Sigmoid colon (tissue), 7 donors: ENCODE measurements at places on chromosomes 2 and 18. TPM values are rescaled to one million over a fixed set of nuclear protein-coding genes. Genes with fewer than 3 reads are reported as not detected.

RAB6C gene
- total RNA-seq: 0.36 TPM

PLEKHH2 gene
- total RNA-seq: 83.1 TPM

MAP3K20 gene
- 231 TPM for total RNA-seq

VPS4B gene
- 40.0 TPM for total RNA-seq

STARD6 gene
- total RNA-seq: not detected

PDE11A gene
- 16.8 TPM for total RNA-seq

PRKAG3 gene
- total RNA-seq: not detected

SFTPB gene
- not detected for total RNA-seq

PTRHD1 gene
- total RNA-seq: 11.8 TPM

LYG1 gene
- 1.2 TPM for total RNA-seq

BCL2L11 gene
- total RNA-seq: 8.3 TPM

GRCh38 chr2:178273787-178274360 is 79.6 kb downstream of the OSBPL6 start:
- DNase-seq: no peak

- DNase-seq: no peak
Measured at GRCh38 chr18:42658171-42658570, 457.3 kb downstream of the RIT2 start.

- no peak for DNase-seq
Measured at GRCh38 chr2:168992026-168992425, 39.1 kb downstream of the ABCB11 start.

DNA sequence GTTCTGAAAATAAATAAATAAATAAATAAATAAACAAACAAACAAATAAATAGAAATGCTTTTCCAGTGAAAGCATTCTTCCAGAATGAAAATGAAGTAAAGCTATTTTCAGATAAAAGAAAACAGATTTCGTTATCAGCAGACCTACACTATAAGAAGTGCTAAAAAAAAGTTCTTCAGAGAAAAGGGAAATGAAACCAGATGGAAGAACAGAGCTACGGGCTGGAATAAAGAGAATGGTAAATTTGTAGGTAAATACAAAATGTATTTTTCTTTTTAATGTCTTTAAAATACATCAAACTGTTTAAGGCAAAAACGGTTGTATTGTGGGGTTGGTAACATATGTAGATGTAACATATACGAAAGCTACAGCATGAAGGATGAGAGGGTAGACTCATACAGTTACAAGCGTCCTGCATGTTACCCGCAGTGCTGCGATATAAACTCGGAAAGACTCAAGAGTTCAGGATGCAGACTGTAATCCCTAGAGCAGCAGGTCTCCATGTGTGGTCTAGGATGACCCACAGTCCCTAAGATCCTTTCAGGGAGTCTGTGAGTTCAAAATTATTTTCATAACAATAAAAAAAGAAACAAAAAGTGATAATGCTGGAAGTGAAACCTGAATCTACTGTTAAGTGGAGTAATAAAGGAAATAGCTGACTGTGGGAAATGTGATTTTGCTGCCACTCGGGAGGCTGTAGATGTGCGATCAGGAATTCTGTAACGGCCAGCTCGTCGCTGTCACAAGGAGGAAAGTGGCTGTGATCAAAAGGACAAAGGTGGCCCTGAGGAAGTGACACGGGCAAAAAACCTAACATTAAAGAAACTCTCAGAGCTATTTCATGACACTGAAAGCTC is 5.3 kb upstream of the RAB12 start:
- DNase-seq: no peak

- no peak for DNase-seq
Measured at GRCh38 chr18:10128921-10129501, 215.2 kb downstream of the VAPA start.

GRCh38 chr2:70340075-70340474 is 38.2 kb upstream of the FAM136A start:
- DNase-seq: no peak

DNA sequence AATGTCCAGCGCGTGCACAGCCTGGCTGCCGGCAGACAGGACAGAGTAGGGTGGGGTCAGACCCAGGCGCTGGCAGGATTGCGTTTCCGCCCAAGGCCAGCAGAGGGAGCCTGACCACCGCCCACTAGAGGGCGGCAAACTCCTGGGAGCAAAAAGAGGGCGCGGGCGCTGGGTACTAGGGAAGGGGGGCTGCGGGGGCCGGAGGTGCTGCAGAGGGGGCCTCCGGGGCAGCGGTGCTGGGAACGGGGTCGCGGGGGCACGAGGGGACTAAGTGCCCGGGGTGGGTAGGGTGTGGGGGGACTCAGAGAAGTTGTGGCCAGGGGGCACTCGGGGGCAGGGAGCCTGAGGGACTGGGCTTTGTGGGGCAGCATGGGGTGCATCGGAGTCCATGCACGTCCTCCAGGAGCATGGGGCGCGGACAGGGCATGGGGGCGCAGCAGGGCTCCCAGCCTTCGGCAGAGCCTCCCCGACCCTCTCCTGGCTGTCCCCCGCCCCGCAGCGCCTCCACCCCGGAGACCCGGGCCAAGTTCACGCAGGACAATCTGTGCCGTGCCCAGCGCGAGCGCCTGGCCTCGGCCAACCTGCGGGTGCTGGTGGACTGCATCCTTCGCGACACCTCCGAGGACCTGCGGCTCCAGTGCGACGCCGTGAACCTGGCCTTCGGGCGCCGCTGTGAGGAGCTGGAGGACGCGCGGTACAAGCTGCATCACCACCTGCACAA is 3.2 kb downstream of the TEKT4 start:
- DNase-seq: no peak

DNA sequence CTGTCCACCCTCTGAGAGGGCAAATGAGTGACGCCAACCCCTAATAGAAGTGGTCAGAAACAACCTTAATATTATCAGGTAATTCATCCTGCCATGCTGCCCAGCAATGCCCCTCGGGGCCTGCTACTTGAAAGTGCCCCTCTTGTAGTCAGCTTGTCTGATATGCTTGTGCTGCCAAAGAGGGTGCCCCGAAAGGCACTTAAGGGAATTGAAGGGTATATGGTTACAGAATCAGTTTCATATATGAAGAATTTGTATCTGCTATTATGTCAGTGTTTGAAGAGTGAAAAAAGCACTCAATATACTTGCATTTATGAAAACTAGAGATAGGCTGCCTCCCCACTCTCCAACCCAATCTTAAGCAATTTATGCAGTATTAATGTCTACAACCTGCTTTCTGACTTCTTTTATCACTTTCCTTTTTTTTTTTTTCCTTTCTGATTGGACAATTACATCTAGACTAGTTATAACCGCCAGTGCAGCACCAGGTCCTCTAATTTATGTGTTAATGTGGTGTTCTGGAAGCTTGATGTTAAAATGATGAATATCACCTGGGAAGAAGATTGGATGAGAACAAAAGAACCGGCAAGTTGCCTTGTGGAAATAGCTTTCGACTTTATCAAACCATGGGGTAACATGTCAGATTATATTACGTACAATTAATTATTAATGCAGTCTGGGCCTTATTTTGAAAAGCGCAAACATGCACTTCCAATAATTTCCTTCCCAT is 646.9 kb upstream of the ACVR2A start:
- no peak for DNase-seq

DNA sequence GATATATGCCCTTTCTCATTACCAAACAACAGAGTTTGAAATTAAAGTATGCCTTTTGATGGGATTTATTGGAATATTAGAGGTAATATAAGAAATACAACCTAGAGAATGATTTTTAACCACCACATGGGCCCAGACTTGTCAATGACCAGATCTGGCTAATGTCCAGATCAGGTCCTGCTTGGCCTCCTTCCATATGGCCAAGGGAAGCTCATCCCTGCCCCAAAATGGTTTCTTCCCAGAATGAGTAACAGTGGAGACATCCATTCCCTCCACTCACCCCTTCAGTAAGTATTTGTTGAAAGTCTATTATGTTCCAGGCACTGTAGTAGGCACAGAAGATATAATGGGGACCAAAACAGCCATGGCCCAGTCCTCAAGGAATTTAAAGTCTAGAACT is 54.9 kb downstream of the ANTXR1 start:
- DNase-seq: no peak

DNA sequence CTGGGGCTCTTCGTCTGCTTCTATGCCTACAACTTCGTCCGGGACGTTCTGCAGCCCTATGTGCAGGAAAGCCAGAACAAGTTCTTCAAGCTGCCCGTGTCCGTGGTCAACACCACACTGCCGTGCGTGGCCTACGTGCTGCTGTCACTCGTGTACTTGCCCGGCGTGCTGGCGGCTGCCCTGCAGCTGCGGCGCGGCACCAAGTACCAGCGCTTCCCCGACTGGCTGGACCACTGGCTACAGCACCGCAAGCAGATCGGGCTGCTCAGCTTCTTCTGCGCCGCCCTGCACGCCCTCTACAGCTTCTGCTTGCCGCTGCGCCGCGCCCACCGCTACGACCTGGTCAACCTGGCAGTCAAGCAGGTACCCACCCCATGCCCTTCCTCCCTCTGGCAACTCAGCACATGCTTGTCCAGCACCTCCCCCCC is 24.2 kb downstream of the STEAP3 start:
- DNase-seq: no peak

DNA sequence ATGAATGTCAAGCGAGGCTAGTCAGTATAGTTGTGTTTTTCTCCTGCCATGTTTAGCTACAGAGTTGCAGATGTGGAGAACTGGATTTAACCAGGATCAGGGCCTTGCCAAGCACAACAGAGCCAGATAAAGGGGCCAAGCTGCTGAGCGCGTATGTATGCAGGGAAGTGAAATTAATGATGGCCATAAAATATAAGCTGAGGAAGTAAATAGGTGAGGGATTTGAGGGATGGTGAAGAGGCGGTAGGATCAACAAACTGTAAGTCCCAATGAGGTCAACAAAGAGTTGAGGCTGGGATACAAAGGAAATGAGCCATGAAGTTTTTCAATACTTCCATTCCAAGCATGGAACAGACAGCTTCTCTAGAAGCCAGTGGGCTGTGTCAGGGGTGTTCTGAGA is 10.6 kb downstream of the LRP2 start:
- DNase-seq: no peak

- no peak for DNase-seq
Measured at GRCh38 chr2:37219046-37219445, 12.3 kb downstream of the CEBPZ start.

DNA sequence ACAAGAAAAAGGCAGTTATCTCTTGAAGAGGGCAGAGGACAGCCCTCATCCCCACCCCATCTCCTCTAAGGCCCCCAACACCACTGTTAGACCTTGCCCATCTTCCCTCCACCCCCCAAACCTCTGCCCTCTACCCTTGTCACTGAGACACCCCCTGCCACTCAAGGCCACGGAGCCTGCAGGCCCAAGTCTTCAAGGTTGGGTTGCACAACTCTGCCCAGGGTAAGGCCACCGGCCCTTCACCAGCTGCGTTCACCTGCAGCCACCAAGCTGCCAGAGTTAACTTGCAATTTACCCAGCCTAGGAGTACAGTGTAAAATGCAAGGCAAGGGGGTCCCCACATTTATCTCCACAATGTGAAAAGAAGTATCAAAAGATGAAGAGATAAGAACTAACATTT is 128.7 kb upstream of the PKDCC start:
- DNase-seq: no peak

GRCh38 chr2:97359861-97360584 is 229.7 kb downstream of the ANKRD36B start:
- DNase-seq: no peak

DNA sequence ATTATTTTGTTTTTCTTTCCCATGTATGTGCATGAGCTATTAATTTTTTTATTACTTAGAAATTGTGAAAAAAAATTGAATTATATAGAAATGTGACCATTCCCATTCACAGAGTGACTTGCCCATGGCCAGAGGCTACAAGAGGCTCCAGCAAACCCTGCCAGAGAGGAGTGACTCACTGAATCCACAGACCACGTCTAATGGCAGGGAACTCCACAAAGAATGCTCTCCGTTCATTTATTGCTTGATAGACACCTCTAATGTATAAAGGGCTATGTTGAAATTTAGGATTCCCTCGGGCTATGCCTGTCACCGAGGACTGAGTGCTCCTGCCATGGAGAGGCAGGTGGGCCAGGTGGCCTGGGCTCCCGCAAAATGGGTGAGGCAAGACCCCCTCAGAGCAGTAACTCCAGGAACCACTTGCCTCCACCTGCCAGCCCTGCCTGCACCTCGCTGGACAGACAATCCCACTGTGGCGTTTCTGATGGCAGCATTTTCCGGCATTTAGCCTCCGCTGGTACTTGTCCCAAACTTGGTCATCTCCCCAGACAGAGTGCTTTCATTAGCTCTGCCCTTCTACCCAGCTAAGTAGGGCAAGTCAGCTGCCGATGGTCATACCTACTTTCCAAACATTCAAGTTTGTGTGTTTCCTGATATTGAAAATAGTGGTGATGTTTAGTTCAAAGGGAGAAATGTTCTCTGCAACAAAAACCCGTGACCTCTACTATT is 200.3 kb downstream of the PRKCE start:
- no peak for DNase-seq

GRCh38 chr2:48938231-48938630 is 182.7 kb upstream of the LHCGR start:
- DNase-seq: no peak

DNA sequence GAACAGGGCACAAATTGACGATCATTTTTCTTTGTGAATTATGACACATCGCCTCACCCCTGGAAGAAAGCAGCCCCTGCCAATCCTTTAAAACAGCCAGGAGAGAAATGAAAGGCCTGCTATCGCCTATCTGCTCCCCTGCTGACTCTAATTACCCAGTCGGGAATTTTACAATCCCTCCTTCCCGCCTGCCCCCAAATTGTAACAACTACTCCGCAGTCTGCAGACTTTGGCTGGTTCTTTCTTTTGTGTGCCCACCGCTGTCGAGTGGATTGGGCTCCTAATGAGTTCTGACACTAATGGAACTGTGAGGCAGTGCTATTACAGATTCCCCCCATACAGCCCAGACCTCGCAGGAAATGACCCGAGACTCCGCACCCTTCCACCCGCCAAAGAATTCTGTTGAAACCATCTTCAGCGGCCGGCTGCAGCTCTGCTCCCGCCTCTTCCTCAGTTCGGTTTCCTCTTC is 281.2 kb upstream of the PARD3B start:
- no peak for DNase-seq

DNA sequence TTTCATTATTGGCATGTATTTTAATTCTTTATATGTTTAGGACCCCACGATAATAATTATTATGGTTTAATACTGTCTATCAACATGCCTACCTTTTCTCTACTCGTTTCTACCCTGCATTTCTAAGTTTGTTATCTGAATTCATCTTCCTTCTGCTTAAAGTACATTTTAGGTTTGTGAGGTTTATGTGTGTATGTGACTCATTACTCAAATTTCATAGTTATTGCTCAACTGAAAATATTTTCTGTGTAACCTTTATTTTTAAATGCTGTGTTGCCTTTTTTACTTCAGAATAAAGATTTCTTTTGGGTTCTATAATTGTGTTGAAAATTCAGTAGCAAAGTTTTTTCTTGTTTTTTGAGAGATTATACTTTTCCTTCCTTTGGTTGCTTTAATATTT is 933.9 kb upstream of the LRRTM1 start:
- DNase-seq: no peak
